Activated CD4-positive, alpha-beta T cell treated with anti-CD3 and anti-CD28 coated beads for 4 hours (primary cell): ENCODE measurements at places on chromosomes 12 and 14.

DNA sequence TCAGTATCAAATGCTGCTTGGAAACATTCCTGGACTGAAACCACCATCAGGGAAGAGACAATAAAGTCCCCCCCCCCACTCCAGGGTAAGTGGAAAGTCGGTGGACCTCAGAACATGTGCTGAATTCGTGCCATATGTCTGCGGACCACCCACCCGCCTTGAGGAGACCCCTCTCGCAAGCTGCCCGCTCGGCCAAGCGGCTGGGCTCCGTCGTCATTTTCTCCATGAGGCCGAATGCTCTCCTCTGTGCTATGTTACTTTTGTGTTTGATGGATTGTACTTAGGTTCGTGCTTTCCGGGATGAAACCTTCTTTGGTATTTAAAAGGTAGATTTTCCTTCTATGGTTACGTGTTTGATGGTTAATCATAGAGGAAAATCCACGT lies 136.2 kb upstream of the RTL1 start:
- DNase-seq: no peak

GRCh38 chr12:87280893-87281292 lies 748.3 kb downstream of the C12orf50 start:
- DNase-seq: no peak

DNA sequence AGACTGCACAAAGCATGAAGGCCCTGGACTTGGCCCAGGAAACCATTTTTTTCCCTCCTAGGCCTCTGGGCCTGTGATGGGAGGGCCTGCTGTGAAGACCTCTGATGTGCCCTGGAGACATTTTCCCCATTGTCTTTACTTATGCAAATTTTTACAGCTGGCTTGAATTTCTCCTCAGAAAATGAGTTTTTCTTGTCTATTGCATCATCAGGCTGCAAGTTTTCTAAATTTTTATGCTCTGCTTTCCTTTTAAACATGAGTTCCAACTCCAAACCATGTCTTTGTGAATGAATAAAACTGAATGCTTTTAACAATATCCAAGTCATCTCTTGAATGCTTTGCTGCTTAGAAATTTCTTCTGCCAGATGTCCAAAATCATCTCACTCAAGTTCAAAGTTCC lies 43.7 kb upstream of the TRHDE start:
- no peak for DNase-seq

GRCh38 chr14:101775826-101776225 lies 14.3 kb downstream of the PPP2R5C start:
- DNase-seq: no peak

DNA sequence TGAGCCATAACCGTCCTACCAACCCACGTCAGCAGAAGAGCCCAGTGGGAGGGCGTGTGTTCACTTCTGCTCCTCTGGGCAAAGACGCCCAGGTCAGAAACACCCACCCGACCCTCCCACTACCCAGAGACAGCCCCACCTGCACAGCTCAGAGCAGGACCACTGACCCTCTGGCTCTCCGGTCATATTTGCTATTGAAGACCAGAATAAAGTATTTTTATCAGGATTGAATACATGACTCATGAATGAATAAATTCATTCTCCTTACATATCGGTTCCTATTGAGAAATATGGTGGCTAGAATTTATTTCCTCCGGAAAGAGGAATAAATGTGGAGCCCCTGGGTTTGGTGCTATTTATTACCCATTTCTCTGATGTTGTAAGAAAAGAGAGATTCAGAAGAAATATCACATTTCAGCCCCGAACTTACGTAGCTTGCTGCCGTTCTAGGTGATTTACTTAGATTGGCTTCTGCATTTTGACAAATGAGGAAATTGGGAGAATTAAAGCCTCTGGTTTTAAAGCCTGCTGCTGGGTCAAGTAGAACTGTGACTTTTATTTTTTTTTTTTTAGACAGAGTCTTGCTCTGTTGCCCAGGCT lies 36.4 kb upstream of the P2RX7 start:
- DNase-seq: no peak

DNA sequence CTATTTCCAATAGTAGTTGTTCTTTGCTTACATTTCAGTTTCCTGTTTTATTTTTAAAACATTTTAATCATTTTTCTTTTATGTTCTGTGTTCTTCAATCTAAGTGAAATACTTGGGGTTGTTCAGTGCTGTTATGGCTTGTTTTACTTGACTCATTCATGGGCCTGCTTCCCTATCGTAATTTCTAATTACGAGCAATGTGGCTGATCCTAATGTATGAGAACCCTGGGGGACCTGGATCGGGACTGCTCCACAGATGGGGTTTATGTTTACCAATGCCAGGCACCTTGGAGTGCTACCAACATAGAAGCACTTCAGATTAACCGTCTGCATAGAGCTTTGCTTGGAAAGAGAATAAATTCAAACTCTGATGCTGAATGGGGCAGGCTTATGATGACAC lies 29.8 kb downstream of the TECPR2 start:
- no peak for DNase-seq

DNA sequence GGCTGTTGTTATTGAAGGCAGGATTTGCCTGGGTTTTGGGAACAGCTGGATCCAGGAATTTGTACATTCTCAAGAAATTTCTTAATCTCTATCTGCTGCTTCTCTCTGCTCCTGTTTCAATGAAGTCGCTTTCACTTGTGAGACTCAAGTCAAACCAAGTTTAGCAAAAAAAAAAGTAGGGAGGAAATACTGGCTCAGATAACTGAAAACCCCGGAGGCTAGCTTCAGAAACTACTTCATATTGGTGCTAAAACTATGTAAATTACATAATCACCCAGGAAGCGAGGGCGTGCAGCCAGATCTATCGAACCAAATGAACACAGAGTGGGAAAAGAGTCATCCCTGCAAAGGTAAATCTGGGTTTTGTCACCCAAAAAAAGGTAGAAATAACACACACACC lies 68.3 kb upstream of the FICD start:
- no peak for DNase-seq

- no peak for DNase-seq
Measured at GRCh38 chr14:75493592-75494087, 28.6 kb upstream of the BATF start.

GRCh38 chr12:47265391-47265790 lies 185.6 kb upstream of the AMIGO2 start:
- DNase-seq: no peak

GRCh38 chr12:128586451-128587029 lies 237.2 kb downstream of the SLC15A4 start:
- DNase-seq: no peak

GRCh38 chr12:16027002-16027401 lies 115.9 kb downstream of the DERA start:
- no peak for DNase-seq

DNA sequence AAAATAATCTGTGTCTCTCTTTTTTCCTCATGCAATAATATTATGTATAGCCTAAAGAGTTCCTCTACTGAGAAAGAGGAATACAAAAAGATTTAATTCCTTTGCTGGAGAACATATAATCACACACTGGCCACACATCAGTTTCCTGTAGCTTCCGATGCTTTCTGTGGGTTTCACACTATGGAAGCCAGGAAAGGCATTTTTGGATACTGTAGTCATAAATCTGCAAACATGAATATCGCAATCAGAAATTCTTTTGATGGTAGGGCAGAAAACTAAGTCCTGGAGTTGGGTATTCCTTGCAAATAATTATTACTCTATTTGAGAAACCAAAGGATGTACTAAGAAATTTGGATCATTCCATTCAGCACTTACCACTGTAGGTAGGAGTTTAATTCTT lies 260.0 kb downstream of the ACSS3 start:
- no peak for DNase-seq
